Neural progenitor cell (in vitro differentiated cells): ENCODE measurements at places on chromosomes 3 and 15. TPM values are rescaled to one million over a fixed set of nuclear protein-coding genes. Genes with fewer than 3 reads are reported as not detected.
A peak's percentile ranks its signal among the peaks of the same experiment; 100 is the strongest.

Gene DNAH12
- 0.02 and 0.03 TPM in 2 replicates for total RNA-seq

- H3K27ac ChIP-seq = no peak overlapping the region
- no peak for DNase-seq
- H3K27me3 ChIP-seq = no peaks in the 10 kb centered on the region
Measured at GRCh38 chr3:177646749-177647148, 449.5 kb upstream of the TBL1XR1 start.

Gene WDR49
- total RNA-seq = 0.25 TPM in 1 of 2 replicates, not detected in the other

DNA sequence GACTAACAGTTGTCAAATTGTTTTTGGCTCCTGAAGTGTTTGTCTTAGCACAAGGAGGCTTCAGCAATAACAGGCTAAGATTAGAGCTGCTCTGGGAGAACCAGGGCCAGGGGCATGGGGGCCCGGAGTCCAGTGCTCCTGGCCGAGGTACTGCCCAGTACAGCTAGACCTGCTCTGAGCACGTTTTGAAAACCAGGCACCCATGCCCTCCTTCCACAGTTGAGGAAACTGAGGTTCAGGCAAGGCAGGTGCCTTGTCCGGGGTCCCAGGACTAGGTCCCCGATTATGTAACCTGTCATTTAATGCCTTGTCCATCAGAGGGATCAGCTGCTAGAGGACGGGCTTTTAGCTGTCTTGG is 19.2 kb downstream of the KBTBD13 start:
- H3K27ac ChIP-seq = no peak overlapping the region
- no peak overlapping the region for H3K4me3 ChIP-seq
- no peaks in the 10 kb centered on the region for H3K36me3 ChIP-seq
- no peaks in the 10 kb centered on the region for H3K27me3 ChIP-seq

- H3K4me3 ChIP-seq = no peak overlapping the region
- H3K27ac ChIP-seq = no peak overlapping the region
- DNase-seq = peak; percentile 20
- H3K36me3 ChIP-seq = no peaks in the 10 kb centered on the region
Measured at GRCh38 chr3:120416868-120417267, 33.9 kb downstream of the FSTL1 start.

Gene CCR9
- not detected in 2 replicates for total RNA-seq

DNA sequence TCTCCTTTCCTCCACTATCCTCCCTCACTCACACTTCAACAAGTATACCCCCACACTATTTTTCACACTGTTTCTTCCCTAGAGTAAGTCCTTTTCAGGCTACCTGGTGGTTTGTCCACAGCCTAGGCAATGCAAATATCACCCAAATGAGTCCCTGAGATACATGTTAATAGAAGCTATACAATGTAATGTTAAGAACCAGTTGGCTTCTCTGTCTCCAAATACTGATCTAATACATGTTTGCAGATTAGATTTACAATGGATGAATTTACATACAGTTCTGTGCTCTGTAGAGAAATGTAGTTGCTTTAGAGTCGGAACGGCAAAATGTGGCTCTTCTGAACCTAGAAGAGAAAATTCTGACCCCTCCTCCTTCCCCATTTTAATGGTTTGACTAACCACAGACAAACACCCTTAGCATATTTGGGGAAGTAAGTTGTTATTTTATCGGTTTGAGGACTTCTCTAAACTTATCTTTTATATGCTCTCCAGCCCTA is 63.6 kb upstream of the MBNL1 start:
- H3K4me1 ChIP-seq = no peaks in the 10 kb centered on the region
- H3K27me3 ChIP-seq = no peaks in the 10 kb centered on the region
- no peaks in the 10 kb centered on the region for H3K36me3 ChIP-seq
- DNase-seq = no peak
- H3K4me3 ChIP-seq = no peak overlapping the region

- no peak overlapping the region for H3K27ac ChIP-seq
- H3K27me3 ChIP-seq = no peaks in the 10 kb centered on the region
- no peaks in the 10 kb centered on the region for H3K4me1 ChIP-seq
- DNase-seq = no peak
- no peak overlapping the region for H3K4me3 ChIP-seq
Measured at GRCh38 chr3:152155246-152156020, 113.3 kb upstream of the MBNL1 start.

DNA sequence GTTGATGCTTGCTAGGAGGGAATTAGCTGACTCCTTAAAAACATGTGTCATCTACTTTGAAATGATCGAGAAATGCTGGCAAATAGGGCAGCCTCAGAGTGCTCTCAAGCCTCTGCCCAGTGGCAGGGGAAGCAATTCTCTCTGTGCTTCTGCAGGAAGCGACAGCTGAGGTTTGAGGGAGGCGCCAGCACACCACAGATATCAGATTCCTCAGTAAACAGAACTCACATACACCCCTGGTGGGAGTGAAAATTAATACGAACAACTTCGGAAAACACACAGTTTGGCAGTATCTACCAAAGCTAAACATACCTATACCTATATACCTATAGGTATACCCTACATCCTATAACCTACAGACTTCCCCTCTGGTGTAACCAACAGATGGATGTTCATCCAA is 61.3 kb downstream of the NSMCE3 start:
- H3K36me3 ChIP-seq = no peaks in the 10 kb centered on the region
- no peak overlapping the region for H3K4me3 ChIP-seq
- no peak overlapping the region for H3K27ac ChIP-seq
- H3K4me1 ChIP-seq = peaks cover 8% of the 10 kb centered on the region

GRCh38 chr3:156518726-156519125 is 36.2 kb downstream of the SSR3 start:
- no peaks in the 10 kb centered on the region for H3K27me3 ChIP-seq
- H3K27ac ChIP-seq = no peak overlapping the region
- H3K36me3 ChIP-seq = no peaks in the 10 kb centered on the region
- H3K4me1 ChIP-seq = no peaks in the 10 kb centered on the region
- no peak for DNase-seq

GRCh38 chr3:16480861-16481545 is 32.5 kb downstream of the RFTN1 start:
- peaks cover 21% of the 10 kb centered on the region for H3K4me1 ChIP-seq
- peak; percentile 26 for DNase-seq

DNA sequence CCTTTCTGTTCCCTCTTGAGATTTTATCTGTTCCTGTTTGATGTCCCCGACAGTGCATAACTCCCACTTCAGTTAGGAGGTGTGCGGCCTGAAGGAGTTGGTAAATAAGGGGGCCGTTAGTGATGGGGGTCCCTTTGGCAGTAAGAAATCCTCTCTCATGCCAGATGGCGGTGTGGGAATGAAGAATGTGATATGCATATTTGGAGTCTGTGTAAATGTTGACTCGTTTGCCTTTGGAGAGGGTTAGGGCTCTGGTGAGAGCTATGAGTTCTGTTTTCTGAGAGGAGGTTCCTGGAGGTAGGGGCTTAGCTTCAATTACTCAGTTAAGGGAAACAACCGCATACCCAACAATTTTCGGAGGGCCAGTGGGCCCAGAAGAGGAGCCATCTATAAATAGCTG is 38.8 kb upstream of the RNF7 start:
- H3K27ac ChIP-seq = no peak overlapping the region
- H3K4me3 ChIP-seq = no peak overlapping the region
- H3K4me1 ChIP-seq = no peaks in the 10 kb centered on the region
- H3K27me3 ChIP-seq = no peaks in the 10 kb centered on the region

Gene ACTC1
- 3.8 and 3.9 TPM in 2 replicates for total RNA-seq

GRCh38 chr3:150237490-150237889 is 170.6 kb upstream of the TSC22D2 start:
- H3K27ac ChIP-seq = no peak overlapping the region
- H3K4me1 ChIP-seq = peaks cover 14% of the 10 kb centered on the region
- no peak overlapping the region for H3K4me3 ChIP-seq
- no peaks in the 10 kb centered on the region for H3K36me3 ChIP-seq

GRCh38 chr3:49133226-49133951 is 539 bp upstream of the LAMB2 start:
- peak; percentile 93 for DNase-seq
- H3K4me3 ChIP-seq = peak overlapping the region; percentile 68
- H3K4me1 ChIP-seq = peaks cover 4% of the 10 kb centered on the region
- no peak overlapping the region for H3K27ac ChIP-seq
- no peaks in the 10 kb centered on the region for H3K36me3 ChIP-seq

DNA sequence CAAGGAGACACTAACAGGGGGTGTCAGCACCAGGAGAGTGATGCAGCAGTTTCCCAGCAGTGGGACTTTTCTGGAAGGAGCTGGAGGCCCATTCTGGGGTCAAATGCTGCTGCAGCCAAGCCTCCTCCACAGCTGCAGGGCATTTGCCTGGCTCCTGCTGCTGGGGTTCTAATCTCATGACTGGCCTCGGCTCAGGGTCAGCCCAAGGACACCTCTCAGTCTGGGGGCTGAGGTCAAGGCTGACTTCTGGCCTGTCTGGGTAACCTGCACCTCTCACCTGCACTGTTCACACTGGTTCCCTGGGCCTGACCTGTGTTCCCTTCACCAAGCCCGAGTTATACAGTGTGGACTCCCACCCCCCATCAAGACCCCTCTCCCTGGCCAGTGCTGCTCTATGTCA is 10.4 kb upstream of the C15orf39 start:
- H3K36me3 ChIP-seq = no peaks in the 10 kb centered on the region
- H3K27ac ChIP-seq = no peak overlapping the region
- H3K4me1 ChIP-seq = peaks cover 16% of the 10 kb centered on the region
- H3K4me3 ChIP-seq = no peak overlapping the region
- DNase-seq = no peak

GRCh38 chr3:67311440-67311839 is 313.3 kb downstream of the KBTBD8 start:
- no peak overlapping the region for H3K4me3 ChIP-seq
- H3K36me3 ChIP-seq = no peaks in the 10 kb centered on the region
- DNase-seq = no peak
- no peak overlapping the region for H3K27ac ChIP-seq
- H3K4me1 ChIP-seq = no peaks in the 10 kb centered on the region
- no peaks in the 10 kb centered on the region for H3K27me3 ChIP-seq

DNA sequence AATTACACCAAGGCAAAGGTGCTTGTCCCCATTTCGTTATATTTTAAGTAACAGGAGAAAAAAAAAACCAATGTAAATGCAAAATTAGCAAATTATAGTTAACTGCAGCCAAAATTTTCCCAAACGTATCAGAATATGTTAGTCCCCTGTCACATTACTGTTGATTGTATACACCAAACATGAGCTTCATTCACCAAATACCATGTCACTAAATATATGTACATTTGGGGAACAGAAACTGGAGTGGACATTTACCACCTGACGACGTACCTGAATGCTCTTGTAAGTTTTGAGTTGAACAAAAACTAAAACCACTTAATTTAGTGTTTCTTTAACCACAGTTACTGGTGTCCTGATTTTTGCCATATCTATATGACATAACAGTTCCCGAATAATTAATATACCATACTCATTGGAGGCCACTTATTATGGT is 3.3 kb upstream of the FOXP1 start:
- no peaks in the 10 kb centered on the region for H3K36me3 ChIP-seq
- no peak for DNase-seq
- no peak overlapping the region for H3K27ac ChIP-seq
- peaks cover 13% of the 10 kb centered on the region for H3K4me1 ChIP-seq
- no peaks in the 10 kb centered on the region for H3K27me3 ChIP-seq

GRCh38 chr3:12141350-12141749 is 17.4 kb downstream of the TIMP4 start:
- H3K27me3 ChIP-seq = no peaks in the 10 kb centered on the region
- no peak overlapping the region for H3K27ac ChIP-seq
- H3K4me3 ChIP-seq = no peak overlapping the region
- DNase-seq = no peak
- H3K4me1 ChIP-seq = peaks cover 11% of the 10 kb centered on the region

- peaks cover 21% of the 10 kb centered on the region for H3K4me1 ChIP-seq
- DNase-seq = no peak
- H3K27ac ChIP-seq = peak overlapping the region; percentile 76
- H3K36me3 ChIP-seq = peaks cover 9% of the 10 kb centered on the region
- no peak overlapping the region for H3K4me3 ChIP-seq
Measured at GRCh38 chr3:177089110-177089509, 108.2 kb downstream of the TBL1XR1 start.

GRCh38 chr3:19030522-19030839 is 117.8 kb upstream of the KCNH8 start:
- H3K4me3 ChIP-seq = no peak overlapping the region
- no peaks in the 10 kb centered on the region for H3K27me3 ChIP-seq
- H3K4me1 ChIP-seq = no peaks in the 10 kb centered on the region
- DNase-seq = no peak

- no peak overlapping the region for H3K27ac ChIP-seq
- peak; percentile 41 for DNase-seq
- H3K27me3 ChIP-seq = no peaks in the 10 kb centered on the region
Measured at GRCh38 chr3:159837725-159838124, 150.9 kb upstream of the IL12A start.

DNA sequence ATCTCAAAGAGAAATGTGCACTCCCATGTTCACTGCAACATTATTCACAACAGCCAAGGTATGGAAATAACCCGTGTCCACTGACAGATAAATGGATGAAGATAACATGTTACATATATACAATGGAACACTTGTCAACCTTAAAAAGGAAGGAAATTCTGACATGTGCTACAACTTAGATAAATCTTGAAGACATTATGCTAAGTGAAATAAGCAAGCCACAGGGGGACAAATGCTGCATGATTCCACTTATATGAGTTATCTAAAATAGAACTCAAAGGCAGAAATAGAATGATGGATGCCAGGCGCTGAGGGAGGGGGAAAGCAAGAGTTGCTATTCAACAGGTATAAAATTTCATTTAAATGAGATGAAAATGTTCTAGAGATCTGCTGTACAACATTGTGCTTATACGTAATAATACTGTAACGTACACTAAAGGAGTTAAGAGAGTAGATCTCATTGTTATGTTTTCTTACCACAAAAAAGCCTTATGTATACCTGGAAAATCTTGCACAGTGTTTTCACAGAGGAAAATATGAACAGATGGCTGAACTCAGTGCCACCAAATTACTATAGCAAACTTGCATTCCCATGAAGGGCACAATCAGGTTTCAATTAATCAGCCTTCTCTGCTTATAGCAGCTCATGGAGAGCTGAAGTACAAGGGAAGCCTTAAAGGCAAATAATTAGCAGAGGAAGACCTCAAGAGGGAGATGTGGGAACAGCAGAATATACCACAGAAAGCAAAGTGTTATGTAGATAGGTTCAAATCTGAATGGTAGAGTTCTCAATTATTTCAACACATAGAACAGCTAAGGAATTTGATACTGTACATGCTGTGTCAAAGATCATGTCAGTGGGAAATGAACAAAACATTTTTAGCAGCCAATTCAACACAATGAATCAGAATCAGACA is 8.1 kb upstream of the VPS39 start:
- no peaks in the 10 kb centered on the region for H3K27me3 ChIP-seq
- no peak overlapping the region for H3K4me3 ChIP-seq
- DNase-seq = no peak
- H3K36me3 ChIP-seq = peaks cover 19% of the 10 kb centered on the region
- no peaks in the 10 kb centered on the region for H3K4me1 ChIP-seq

Gene SENP8
- 9.0 and 13.5 TPM in 2 replicates for total RNA-seq

Gene ITIH1
- total RNA-seq = not detected in 2 replicates

- no peaks in the 10 kb centered on the region for H3K36me3 ChIP-seq
- no peak overlapping the region for H3K4me3 ChIP-seq
- H3K27ac ChIP-seq = no peak overlapping the region
Measured at GRCh38 chr15:90603893-90604292, 74.2 kb downstream of the CRTC3 start.

- H3K36me3 ChIP-seq = no peaks in the 10 kb centered on the region
- peaks cover 21% of the 10 kb centered on the region for H3K4me1 ChIP-seq
- no peak for DNase-seq
- no peak overlapping the region for H3K27ac ChIP-seq
- H3K4me3 ChIP-seq = no peak overlapping the region
Measured at GRCh38 chr15:36447373-36447772, 132.1 kb upstream of the CDIN1 start.

- no peak overlapping the region for H3K4me3 ChIP-seq
- H3K27ac ChIP-seq = no peak overlapping the region
- H3K27me3 ChIP-seq = no peaks in the 10 kb centered on the region
- H3K4me1 ChIP-seq = no peaks in the 10 kb centered on the region
- no peaks in the 10 kb centered on the region for H3K36me3 ChIP-seq
Measured at GRCh38 chr3:189561256-189561655, 69.9 kb upstream of the TP63 start.
